Temporal lobe (tissue), 4 donors: ENCODE measurements at places on chromosomes 5 and 9. TPM values are rescaled to one million over a fixed set of nuclear protein-coding genes. Genes with fewer than 3 reads are reported as not detected.

IGIP gene
- total RNA-seq, result 8.4 TPM

TMEM174 gene
- not detected for total RNA-seq

SPARC gene
- total RNA-seq, result 124 TPM

REEP2 gene
- 73.5 TPM for total RNA-seq

FOXD4L4 gene
- 0.25 TPM for total RNA-seq

STPG3 gene
- total RNA-seq, result not detected

SPAG8 gene
- 2.0 TPM for total RNA-seq

TICAM2 gene
- total RNA-seq, result 0.49 TPM

MARVELD2 gene
- 0.98 TPM for total RNA-seq

ENTPD2 gene
- 0.25 TPM for total RNA-seq

SPINK7 gene
- not detected for total RNA-seq

KIF4B gene
- total RNA-seq, result 0.25 TPM

CMYA5 gene
- total RNA-seq, result 0.74 TPM
